ENCODE measurements at places on chromosomes 16 and 17.
A peak's percentile ranks its signal among the peaks of the same experiment; 100 is the strongest.

GRCh38 chr17:65345261-65346005, 208.3 kb downstream of the RGS9 start:
- peak; percentile 11 for DNase-seq

GRCh38 chr16:68496689-68497088, 42.4 kb upstream of the ZFP90 start:
- no peak for DNase-seq

DNA sequence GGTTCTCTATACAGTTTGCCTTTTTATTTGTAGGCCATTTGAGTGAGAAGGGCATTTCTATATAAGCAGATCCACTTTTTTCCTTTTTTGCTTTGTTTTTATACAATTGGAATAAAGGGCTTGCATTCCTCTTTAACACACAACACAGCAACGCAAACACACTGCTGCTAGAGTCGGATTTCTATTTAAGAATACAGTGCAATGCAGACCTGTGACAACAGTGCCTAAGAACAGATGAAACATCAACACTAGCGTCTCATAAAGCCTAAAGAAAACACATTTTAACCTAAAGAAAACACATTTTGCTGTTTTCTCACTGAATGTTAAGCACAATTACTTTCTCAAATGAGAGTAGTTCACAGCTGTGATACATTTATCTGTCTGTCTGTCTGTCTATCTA, 1141.1 kb downstream of the CDH11 start:
- DNase-seq = no peak

DNA sequence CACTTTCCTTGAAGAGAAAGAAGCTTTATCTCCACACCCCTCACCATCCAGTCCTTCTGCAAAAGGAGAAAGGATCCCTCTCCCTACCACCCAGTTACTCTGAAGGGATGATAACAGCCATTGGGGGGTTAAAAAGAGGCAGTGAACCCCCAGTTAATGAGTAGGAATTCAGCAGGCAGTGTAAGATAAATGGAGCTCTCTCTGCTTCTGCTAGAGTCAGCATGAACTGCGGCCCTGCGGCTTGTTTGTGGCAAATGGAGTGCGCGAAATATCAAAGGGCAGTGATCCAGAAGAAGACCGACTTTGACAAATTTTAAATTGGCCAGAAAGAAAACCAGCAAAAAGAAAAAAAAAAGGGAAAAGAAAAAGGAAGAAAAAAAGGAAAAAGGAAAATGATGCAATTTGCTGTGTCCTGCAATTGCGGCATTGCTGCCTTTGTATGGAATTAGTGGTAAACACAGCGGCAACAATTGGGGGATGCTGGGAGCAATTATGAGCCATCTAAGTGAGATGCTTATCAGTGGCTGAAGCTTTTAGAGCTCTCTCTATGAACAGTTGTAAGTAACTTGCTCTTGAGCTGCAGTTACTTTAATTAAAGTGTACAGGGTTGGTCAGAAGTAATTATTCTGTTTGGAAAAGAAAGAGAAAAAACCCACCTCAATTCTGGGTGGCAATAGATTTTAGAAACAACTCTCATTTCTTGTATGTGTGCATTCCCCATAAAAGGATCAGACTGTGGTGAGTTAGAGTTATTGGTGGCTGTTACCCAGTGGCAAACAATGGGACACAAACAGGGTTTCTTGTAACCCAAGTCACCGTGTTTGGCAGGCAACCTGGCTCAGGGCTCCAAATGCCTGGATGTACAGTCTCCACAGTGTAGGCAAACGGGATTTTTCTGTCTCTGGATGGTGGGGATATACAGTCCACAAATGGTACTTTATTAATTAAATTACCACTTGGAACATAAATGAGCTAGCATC, 161.3 kb downstream of the AATF start:
- no peak for DNase-seq

DNA sequence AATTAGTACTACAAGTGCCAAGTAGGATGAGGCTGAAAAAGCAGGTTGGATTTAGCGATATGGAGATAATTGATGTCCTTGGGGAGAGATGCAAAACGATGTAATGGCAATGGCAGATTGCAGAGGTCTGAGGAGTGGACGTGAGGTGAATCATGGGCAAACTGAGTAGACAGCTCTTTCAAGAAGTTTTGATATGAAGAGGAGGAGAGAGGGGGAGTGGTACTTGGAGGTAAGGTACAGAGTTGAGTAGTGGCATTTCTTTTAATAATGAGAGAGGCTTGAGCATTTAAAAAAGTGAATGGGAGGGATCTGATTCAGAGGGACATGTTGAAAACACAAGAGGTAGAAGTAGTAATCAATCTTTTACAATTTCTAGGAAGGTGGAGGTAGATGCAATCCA, 17.7 kb upstream of the VPS4A start:
- DNase-seq = no peak

DNA sequence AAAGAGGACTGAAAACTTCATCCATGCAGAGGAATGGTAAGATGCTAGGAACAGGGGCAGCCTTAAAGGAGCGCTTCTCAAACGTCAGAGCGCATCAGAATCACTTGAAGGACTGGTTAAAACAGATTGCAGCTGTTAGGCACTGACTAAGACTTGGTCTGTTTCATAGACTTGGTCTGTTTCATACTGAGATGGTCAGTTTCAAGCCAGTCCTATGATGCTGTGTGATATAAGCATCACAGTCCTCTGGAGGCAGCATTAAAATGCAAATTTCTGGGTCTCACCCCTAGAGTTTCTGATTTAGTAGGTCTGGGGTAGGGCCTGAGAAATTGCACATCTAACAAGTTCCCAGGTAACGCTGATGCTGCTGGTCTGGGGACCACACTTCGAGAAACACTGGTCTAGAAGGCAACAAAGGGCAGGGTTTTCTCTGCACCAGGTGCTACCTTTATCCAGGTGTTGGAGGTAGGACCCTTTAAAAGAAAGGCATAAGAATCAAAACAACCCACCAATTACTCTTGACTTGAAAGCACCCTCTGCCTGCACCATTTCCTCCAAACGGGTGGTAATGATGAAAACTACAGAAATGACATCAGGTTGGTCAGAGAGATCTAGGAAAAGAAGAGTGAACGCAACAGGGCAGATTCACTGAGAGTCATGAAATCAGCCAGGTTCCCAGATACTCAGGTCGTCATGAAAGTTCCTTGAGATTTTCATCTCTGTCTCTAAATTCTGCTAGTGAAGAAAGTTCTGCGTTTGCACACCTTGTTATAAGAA, 95.0 kb upstream of the RCVRN start:
- no peak for DNase-seq

- DNase-seq = no peak
These were observed 2.2 kb upstream of the TBX4 start for GRCh38 chr17:61449707-61450640.

DNA sequence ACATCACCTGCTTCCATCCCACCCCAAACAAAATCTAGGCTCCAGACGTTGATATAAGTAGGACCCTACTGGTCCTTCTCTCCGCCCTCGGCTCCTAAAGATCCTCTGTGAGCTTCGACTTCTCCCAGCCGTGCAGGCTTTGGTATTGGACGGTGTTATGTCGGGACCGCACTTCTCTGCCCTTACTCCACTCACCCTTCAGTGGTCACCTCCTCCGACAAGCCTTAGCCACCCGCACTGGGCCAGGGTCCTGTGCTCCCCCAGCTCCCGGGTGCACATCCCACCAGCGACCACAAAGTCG, 1.6 kb downstream of the PSMB10 start:
- DNase-seq = no peak

DNA sequence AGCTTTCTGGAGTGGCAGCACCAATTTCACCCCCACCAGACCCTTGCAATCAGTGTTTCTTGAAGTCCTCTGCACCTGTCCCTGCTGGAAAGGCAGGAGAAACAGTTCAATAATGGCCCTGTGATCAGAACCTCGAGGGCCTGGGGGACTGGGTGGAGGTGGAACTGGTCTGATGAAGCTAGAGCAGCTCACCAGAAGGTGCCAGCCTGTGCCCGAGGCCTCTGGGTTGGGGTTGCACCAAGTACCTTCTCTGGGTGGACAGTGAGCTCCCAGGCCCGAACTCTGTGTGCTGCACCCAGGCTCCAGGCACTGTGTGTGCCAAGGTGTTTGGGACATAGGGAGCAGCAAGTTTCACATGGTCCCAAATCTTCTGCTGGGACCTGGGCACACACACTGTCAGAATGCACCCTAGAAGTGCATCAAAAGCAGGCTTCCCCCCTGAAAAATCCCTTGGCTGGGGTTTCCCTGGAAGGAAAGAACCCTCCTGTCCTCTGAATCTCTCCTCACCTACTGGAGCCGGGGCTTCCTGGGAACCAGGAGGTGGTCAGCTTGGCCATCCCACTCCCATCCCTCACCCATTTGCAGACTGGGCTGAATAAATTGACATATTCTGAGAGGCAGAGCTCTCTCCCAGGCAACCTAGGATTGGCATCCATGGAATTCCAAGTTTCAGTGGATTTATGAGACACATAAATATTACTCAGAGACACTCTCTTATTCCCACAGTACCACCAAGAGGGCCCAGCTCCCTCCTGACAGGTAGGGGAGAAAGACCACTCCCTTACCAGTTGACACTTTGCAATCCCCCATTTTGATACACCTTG, 17.4 kb downstream of the CD300LG start:
- no peak for DNase-seq

GRCh38 chr16:46808997-46809396, 22.0 kb downstream of the C16orf87 start:
- no peak for DNase-seq

DNA sequence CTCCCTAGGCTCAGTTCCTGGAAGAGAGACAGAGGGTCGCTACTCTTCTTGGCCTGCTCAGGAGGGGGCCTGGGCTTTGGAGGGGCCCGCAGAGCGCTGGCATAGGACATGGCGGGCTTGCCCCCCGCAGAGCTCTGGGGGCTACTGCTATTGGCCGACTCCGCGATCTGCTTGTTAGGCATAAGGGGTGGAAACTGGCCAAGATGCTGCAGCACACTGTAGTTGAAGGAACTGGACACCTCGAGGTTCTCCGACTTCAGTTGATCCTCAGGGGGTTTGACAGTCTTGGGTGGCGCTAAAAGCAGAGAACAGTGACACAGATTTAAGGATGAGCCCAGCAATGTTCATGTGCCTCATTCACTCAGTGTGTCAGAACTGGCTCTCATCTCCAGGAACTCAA, 33.9 kb downstream of the CACNG1 start:
- no peak for DNase-seq

DNA sequence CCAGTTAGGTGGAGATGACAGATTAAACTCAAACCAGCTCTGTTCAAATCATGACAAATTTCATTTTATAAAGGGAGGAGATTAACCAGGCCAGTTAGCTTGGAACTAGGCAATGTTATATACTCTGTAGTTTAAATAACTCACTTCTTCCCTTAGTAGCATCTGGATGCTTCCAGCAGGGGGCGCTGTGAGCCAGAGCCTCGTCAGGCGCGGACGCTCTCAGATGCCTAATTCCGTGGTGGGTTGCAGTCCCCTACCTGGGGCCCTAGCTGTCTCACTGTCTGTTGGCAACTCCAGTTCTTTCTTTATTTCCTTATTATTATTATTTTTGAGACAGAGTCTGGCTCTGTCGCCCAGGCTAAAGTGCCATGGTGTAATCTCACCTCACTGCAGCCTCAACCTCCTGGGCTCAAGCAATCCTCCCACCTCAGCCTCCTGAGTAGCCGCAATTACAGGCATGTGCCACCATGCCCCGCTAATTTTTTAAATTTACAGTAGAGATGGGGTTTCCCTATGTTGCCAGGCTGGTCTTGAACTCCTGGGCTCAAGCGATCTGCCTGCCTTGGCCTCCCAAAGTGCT, 17.3 kb upstream of the WFDC1 start:
- peak; percentile 57 for DNase-seq

DNA sequence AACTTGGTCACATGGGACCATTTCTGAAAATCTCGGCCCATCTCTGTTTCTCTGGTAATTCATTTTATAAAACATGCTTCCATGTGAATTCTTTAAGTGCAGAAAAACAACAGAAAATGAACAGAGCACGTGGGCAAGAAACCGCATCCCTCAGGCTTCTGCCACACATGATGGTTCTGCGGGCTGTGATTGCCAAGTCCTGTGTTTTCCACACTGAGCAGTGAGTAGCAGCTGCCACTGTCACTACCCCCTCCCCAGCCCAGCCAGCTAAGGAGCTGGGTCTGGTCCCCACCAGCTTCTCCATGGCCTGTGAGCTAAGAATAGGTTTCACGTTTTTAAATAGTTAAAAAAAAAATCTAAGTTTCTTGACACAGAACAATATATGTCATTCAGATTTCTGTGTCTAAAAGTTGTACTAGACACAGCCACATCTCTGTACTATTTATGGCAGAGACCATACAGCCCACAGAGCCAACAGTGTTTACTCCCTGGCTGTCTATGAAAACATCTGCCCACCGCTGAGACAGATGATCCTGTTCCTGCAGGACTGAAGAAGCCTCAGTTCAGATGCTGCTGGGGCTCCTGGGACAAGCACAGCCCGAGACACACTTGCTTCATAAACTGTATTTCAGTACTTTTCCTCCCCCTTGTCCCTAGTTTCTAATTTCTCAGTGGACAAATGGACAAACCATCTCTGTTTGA, 41.5 kb downstream of the USP22 start:
- DNase-seq = no peak

- DNase-seq = no peak
These were observed 33.8 kb downstream of the CTU2 start for GRCh38 chr16:88739977-88740726.

DNA sequence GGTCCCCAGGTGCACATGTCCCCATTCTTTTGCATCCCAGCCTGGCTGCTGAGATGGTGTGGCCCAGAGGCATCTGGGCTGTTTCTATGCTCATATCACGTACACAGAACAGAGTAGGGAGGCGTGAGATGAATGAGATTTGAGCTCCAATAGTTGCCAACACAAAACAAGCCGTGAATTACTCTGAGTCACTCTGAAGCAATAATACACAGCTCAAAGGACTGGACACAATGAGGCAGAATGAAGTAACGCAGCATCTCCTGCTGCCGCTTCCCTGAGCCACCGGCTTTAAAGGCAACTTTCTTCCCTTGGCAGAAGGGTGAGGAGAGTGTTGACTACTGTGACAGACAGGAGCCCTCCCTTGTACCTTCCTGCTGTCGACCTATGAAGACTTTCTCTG, 33.9 kb upstream of the CLEC18B start:
- DNase-seq = no peak

DNA sequence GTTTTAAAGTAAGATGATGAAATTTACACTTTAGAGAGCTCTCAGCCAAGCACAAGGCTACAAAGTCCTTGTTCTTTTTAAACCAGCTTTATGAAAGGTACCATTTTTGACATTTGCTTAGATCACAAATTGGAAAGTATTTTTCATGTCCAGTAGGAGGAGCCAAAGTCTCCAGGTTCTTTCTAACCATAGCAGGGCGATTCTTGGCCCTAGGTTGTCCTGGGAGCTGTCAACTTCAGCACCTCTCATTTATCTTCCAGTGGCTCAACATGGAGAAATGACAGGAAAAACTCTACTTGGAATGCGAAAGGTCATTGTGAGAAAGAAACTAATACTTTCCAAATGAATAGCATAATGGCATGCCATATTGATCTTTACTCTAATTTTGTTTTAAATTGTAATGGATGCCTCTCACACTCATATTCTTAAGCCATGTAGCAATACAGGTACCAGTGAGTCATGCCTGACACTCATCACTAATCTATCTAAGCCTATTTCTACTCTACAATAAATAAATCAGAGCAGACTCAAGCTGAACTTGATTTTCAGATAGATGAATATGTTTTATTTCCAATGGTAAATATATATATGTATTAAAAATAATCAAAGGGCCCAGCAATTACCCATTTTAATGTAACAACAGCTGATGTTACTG, 919.1 kb upstream of the EEF2KMT start:
- DNase-seq = no peak
